ENCODE measurements at places on chromosomes 7 and 10.

DNA sequence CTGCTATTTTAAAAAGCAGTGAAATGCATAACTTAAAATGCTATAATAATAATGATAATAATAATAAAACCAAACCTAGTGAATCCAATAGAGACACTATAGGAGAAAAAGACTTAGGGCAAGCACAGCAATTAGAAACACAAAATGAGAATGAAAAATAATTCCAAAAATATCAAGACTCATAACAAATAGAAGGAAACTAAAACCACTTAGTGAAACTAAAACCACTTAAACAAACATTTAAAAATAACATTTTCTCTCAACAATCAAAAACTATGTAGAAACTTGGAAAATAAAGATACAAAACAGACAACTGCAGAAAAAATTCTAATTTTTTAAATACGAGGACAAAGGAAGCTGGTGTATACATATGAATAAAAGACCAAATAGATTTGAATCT, 655.2 kb upstream of the NRG3 start:
- DNase-seq: no peak

DNA sequence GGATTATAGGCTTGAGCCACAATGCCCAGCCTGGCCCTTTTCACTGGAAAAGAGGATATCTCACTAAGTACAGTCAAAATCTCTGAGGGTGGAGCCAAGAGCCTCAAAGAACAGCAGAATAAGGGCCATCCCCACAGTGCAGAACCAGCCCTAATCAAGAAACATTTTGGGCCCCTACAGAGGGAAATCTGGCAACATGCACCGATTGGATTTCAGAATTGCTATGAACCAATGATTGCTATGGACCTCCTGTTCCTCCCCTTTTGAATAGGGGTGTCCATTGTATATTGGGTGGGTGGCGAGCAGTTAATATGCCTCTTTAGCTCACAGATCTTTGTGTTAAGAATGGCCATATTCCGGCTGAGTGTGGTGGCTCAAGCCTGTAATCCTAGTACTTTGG, 42.7 kb downstream of the SKIDA1 start:
- no peak for DNase-seq

DNA sequence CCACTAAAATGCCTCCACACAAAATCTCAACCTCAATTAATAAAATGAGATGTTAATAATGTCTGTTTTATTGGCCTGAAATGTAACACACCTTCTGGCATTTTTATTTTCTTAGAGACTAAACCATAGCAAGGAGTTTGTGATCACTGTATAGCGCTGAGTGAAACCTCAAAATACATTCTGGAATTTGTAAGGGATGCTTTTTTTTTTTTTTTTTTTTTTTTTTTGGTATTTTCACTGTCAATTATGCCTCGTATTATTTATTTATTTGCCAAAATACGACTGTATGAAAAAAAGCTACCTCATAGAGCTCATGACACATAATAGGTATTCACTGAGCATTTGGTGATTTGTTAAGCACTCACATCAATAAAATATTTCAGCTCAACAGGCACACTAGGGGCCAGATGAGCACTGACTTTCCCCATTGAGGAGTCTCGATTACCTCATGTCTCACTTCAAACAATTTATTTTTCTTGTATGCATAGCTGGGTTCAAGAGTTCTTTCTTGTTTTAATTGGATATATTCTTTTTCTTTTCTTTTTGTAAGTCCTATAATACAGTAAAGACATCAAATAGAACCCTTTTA, 36.5 kb downstream of the SEMA3C start:
- DNase-seq: no peak

GRCh38 chr10:91681361-91682276, 48.7 kb upstream of the PPP1R3C start:
- no peak for DNase-seq

GRCh38 chr10:116671274-116671926, 50.6 kb downstream of the PNLIPRP2 start:
- DNase-seq: no peak

- DNase-seq: no peak
Measured at GRCh38 chr10:60820093-60820754, 41.9 kb downstream of the CDK1 start.

DNA sequence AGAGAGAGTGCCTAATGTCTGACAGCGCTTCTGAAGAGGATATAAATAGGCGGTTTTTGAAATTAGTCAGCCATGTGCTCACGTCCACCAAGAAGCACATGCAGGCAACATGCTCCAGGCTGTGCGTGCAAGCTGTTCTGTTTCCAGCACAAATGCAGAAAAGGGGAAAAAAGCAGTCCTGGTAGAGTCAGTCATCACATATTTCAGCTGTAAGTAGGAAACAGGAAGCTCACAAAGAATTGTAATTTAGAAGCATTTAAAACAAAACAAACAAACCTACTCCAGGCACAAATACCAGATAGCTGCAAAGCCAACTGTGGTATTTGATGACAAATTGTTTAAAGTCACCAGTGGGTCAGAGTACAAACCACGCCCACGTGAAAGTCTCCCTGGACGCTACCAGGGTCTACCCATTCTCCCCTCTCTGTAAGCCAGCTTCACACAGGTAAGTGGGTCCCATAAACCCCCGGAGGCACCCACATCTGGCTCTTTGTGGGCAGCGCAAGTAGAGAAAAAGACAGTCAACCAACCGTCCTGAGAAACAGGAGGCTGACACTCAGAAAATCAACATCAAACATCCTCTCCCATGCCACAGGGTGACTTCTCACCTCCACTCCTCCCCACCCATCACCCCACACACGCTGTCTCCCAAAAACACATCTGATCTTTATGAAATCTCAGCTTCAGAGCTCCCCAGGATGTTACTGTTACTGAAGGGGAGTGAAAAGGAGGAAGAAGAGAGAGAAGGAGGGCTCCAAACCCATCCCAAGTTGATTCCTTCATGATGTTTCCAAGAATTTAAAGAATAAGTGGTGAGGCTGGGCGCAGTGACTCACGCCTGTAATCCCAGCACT, 186.4 kb downstream of the FAM107B start:
- no peak for DNase-seq

DNA sequence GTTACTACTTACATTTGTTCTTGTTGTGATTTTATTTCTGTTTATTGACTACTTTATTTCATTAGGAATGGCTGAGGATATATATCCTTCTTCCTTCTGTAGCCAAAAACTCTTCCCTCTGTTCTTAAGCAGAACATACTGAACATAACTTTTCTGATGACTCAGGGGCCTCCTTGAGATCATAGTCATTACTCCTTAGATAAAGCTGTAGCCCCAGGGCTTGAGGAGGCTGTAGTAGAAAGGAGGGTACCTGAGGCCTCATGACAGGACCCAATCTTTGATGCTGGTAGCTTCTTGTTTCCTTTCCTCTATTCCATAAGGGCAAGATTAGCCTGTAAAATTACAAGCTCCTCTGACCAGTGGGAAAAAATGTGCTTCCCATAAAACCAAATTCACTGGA, 41.2 kb upstream of the FGFR2 start:
- DNase-seq: no peak

DNA sequence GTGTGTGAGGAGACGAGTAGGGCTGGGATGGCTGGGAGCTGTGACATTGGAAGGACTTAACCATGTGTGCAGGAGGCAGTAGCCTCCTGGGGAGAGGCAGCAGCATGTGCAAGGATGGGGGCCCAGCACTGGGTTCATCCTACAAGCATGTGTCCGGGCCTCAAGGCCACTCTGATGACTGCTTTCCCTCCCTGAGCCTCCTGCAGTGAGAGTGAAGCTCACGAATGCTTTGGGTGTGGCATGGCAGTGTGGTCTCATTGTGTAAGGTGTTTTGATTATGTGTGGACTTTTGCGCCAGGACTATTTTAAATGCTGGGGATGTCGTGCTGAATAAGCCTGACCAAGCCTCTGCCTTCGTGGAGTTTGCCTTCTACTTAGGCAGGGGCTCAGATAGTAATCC, 122.0 kb upstream of the INSYN2A start:
- DNase-seq: no peak

- DNase-seq: no peak
Measured at GRCh38 chr7:44755698-44756627, 7.3 kb downstream of the ZMIZ2 start.

DNA sequence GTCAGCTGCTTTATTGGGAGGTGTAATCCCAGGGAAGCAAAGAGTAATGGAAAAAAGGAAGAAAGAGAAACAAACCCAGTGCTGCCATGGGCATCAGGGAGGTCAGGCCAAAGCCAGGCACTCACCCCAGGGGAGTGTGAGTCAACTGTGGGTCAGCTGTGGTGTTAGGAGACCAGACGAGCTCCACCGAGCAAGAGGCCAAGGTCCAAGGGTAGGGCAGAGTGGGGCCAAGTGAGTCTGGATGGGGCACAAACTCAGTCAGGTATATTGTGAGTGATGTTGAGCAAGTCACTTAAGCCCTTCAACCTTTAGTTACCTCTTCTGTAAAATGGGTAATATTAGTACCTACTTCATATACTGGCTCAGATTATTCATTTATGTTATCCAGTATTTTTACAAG, 30.4 kb upstream of the CDK13 start:
- no peak for DNase-seq

- no peak for DNase-seq
Measured at GRCh38 chr7:94374721-94375566, 19.8 kb upstream of the COL1A2 start.

DNA sequence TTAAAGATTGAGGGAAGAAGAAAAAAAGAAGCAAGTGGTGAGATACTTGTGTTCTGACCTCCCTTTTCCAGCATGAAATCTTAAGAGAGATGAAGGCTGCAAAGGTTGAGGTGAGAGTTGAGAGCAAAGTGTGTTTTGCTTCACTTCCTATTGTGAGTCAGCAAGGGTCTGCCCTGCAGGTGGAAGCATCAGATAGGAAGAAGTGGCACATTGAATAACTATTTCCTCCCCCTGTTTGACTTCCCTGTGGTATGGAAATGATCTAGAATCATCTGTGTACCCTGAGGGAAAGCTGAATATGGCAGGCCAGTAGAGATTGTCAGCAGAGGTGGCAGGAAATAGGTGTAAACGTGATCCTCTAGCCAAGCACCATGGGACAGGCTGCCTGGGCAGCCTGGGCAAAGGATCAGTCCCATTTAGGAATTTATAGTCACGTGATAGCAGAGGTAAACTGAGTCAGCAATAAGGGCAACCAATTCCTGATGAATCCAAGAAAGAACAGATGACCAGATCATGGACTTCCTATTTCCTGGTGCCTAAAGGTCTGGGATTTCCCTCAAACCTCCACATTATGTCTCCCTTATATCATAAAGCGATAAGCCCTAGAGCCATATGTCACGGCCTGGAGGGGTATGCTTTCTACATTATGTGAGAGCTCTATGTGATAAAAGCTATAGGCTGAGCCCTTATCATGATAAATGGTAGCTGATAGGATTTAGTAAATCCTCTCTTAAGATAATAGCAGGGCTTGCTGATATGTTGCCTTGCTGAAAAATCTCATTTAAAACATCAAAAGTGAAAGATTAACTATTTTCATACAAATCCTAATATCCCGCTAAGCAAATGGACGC, 287.0 kb downstream of the MDFIC start:
- DNase-seq: no peak

DNA sequence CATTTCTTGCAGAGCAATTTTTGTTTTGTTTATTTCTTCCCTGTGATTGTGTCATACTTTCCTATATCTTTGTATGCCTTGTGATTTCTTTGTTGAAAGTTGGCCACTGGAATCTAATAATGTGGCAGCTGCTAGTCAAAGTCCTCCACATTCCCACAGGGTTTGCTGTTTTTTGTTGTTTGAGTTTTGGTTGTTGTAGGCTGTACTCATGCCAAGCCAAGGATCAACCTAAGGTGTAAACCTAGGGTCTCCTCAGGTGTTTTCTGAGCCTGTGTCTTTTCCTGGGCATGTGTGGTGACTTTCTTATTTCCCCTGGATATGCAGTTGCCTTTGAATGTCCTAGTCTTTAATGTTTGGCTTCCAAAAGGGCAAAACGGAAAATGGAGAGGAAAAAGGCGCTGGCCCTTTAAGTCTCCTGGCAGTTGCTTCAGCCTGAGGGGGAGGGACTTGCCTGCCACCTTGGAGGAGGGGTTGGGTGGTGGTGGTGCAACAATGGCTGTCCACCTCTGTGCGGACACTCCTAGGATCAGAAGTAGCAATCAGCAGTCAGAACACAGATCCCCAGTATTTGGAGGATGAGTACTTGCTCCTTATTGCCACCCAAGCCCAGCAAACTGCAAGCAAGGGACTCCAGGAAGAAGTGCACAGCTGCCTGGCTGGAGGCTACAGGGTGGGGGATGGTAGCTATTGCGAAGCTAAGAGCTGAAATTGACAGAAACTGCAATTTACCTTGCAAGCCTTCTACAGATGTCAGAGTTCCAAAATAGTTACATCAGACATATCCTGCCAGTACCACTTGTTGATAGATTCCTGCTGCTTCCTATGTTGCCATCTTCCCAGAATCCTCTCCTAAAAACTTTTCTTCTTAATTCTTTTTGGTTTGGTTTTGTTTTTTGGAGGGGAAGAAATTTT, 5.6 kb upstream of the ZNF518A start:
- DNase-seq: no peak

DNA sequence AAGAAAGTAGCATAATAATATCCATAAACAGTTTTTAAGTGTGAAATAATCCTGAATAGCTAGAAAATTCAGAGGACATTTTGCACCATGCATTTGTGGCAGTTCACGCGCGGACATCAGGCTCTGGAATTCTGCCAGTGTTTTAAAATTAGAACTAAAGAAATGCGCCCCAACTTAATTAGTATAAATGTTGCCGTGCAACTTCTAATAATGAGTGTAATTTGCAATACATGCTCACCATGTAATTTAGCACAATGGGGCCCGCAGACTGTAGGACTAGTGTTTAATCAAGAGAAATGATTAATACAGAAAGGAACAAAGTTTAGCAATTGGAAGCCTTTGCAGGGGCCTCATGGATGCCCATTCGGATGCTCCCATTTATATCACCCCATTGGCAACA, 96.6 kb downstream of the PTPRE start:
- no peak for DNase-seq

- no peak for DNase-seq
Measured at GRCh38 chr10:99834410-99834809, 52.0 kb downstream of the ABCC2 start.

DNA sequence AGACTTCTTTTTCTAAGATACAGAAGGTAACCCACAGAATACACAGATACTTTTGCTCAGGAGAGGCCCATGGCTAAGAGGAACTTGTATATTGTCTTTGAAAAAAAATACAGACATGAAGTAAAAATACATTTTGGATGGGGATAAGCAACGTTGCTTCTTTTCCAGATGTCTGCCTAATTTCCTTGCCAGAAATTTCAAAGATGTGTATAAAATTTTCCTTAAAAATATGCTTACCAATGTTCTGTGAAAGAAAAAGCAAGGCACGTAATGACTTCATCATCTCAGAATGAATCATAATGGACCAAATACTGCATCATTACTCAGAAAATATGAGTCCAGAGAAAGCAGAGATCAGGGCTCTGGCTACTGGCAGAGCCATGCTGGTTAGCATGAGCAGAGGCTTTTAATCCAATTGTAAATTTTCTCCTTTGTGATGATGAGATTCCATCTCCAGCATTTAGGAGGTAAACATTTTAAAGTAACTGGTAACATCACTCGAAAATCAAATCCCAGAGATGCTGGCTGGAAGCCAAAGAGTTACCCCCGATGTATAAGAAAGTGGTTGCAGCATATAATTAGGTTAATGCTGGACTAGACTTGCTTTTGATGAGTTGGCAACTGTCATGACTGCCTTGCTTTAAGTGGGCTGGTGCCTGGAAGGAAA, 272.5 kb downstream of the SEMA3A start:
- DNase-seq: no peak
